Chondrocyte (in vitro differentiated cells): ENCODE measurements at places on chromosomes 2 and 18. TPM values are rescaled to one million over a fixed set of nuclear protein-coding genes. Genes with fewer than 3 reads are reported as not detected.

- H3K36me3 ChIP-seq: peaks cover 13% of the 10 kb centered on the region
- no peak overlapping the region for H3K4me3 ChIP-seq
- no peaks in the 10 kb centered on the region for H3K4me1 ChIP-seq
Observed at GRCh38 chr2:186780701-186781316, 68.2 kb downstream of the ZSWIM2 start.

The BOLA3 gene
- total RNA-seq: 27.4 to 46.4 TPM (median 27.8 TPM) in 3 replicates

The CRACDL gene
- total RNA-seq: 17.0 to 50.4 TPM (median 19.9 TPM) in 3 replicates

The COX5B gene
- 147 to 170 TPM (median 150 TPM) in 3 replicates for total RNA-seq

The ABCG8 gene
- total RNA-seq: not detected in 3 replicates

The AFF3 gene
- 113 to 172 TPM (median 127 TPM) in 3 replicates for total RNA-seq

The USP40 gene
- 29.4 to 38.2 TPM (median 33.1 TPM) in 3 replicates for total RNA-seq

DNA sequence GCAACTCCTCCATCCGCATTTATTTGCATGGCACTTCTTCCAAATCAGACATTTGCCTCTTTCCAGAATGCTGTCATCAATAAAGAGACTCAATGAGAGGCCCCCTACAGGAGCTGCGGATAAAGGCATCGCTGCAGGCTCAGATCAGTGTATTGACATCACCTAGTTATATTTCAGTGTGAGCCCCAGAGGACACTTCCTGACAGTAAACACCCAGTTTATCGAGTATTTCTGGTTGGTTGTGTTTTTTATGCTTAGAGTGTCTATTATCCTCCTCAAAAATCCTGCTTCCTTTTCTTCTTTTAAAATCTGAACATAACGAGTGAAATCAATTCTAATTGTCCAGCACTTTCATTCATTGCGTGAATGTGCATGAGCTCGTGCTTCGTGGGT is 38.8 kb downstream of the NRP2 start:
- DNase-seq: no peak
- no peak overlapping the region for H3K27ac ChIP-seq
- no peaks in the 10 kb centered on the region for H3K27me3 ChIP-seq
- peaks cover 27% of the 10 kb centered on the region for H3K36me3 ChIP-seq
- no peak overlapping the region for H3K4me3 ChIP-seq

GRCh38 chr2:218719457-218719856 is 8.8 kb downstream of the TTLL4 start:
- no peaks in the 10 kb centered on the region for H3K27me3 ChIP-seq
- H3K4me1 ChIP-seq: no peaks in the 10 kb centered on the region
- H3K36me3 ChIP-seq: peaks cover 7% of the 10 kb centered on the region
- H3K4me3 ChIP-seq: no peak overlapping the region

GRCh38 chr2:220011859-220012258 is 384.4 kb downstream of the SLC4A3 start:
- no peaks in the 10 kb centered on the region for H3K27me3 ChIP-seq
- H3K27ac ChIP-seq: no peak overlapping the region
- H3K36me3 ChIP-seq: no peaks in the 10 kb centered on the region
- H3K4me3 ChIP-seq: no peak overlapping the region

- DNase-seq: no peak
- H3K36me3 ChIP-seq: no peaks in the 10 kb centered on the region
- H3K27ac ChIP-seq: no peak overlapping the region
- peaks cover 22% of the 10 kb centered on the region for H3K4me1 ChIP-seq
Observed at GRCh38 chr2:216285701-216286100, 86.6 kb downstream of the MARCHF4 start.

DNA sequence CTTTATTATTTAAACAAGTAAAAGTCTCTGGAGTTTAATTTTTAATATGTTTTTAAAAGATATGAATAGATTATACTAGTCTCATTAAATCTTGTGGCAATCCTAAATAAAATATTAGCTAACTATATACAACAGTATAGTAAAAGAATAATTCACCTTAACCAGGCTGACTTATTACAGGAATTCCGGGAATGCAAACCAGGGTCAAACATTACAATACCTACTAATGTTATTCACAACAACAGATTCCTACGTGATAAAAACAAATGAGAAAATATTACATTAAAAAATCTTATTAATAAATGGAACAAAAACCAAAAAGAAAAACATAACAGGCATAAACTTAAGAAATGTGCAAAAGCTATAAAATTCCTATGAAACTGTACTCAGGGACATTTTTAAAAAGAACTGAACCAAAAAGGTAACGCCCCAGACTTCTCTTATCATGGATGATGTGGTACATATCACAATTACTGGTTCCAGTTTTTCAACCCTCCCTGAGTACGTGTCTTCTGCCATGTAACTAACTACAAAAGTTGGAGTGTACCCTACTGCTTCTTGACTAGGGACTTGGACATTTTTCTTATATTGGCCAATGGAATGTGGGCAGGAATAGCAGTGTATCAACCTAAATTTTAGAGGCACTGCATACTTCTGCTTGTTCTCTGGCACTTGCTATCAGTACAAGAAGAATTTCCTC is 20.2 kb downstream of the TTC21B start:
- peaks cover 16% of the 10 kb centered on the region for H3K36me3 ChIP-seq
- no peak overlapping the region for H3K27ac ChIP-seq
- no peak for DNase-seq
- no peaks in the 10 kb centered on the region for H3K27me3 ChIP-seq
- no peak overlapping the region for H3K4me3 ChIP-seq

GRCh38 chr18:43879415-43879814 is 602.1 kb upstream of the SYT4 start:
- no peak overlapping the region for H3K4me3 ChIP-seq
- no peak for DNase-seq
- no peaks in the 10 kb centered on the region for H3K27me3 ChIP-seq
- no peaks in the 10 kb centered on the region for H3K36me3 ChIP-seq
- H3K27ac ChIP-seq: no peak overlapping the region
